ENCODE measurements at places on chromosomes 12 and 14.

DNA sequence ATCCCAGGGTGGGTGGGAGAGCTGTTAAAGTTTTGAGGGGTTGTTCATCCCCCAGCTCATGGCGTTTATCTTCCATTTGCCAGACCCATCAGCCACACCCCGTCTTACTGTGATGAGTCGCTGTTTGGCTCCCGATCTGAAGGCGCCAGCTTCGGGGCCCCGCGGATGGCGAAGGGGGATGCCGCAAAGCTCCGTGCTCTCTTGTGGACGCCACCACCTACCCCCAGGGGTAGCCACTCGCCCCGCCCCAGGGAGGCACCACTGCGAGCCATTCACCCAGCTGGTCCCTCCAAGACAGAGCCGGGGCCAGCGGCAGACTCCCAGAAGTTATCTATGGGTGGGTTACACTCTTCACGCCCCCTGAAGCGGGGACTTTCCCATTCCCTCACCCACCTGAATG, 5.7 kb downstream of the RITA1 start:
- DNase-seq: no peak

DNA sequence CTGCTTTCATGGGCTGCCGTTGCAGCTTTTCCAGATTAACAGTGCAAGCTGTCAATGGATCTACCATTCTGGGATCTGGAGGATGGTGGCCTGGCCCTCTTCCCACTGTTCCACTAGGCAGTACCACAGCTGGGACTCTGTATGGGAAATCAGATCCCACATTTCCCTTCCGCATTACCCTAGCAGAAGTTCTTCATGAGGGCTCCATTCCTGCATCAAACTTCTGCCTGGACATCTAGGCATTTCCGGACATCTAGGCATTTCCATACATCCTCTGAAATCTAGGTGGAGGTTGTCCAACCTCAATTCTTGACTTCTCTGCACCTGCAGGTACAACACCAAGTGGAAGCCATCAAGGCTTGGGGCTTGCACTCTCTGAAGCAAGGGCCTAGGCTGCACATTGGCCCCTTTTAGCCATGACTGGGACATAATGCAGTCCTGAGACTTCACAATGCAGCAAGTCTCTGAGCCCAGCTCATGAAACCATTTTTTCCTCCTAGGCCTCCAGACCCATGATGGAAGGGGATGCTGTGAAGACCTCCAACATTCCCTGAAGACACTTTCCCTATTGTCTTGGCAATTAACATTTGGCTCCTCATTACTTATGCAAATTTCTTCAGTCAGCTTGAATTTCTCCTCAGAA, 863.3 kb downstream of the C12orf50 start:
- no peak for DNase-seq

- DNase-seq: no peak
These were observed 326.1 kb downstream of the TMEM121 start for GRCh38 chr14:105852378-105853088.

DNA sequence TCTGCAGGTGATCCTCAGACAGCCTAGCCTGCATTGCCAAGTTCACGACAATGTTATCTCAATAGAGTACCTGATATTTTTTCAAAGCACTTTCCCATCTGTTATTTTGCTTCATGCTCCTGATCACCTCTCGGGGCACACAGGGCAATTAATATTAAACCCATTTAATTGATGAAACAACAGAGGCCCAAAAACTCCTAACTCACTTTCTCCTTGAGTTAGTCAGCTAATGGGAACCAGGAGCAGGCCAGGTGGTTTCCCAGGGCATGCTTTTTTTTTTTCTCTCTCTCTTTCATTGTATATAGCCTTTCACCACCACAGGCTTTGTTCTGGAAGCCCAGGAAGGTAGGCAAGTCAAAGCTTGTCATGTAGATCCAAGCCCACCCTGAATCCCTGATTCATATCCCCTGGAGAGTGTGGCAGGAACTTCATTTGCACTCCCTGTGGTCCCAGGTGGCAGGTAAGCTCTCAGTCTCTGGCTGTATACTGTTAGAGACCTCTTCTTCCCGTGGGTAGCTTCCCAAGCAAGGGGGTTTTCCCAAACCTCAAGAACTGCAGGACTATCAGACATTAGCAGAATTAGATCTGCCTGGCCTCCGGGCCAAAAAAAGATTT, 41.6 kb upstream of the MAP1LC3B2 start:
- no peak for DNase-seq

GRCh38 chr12:9118158-9118557, 2.4 kb upstream of the A2M start:
- no peak for DNase-seq

DNA sequence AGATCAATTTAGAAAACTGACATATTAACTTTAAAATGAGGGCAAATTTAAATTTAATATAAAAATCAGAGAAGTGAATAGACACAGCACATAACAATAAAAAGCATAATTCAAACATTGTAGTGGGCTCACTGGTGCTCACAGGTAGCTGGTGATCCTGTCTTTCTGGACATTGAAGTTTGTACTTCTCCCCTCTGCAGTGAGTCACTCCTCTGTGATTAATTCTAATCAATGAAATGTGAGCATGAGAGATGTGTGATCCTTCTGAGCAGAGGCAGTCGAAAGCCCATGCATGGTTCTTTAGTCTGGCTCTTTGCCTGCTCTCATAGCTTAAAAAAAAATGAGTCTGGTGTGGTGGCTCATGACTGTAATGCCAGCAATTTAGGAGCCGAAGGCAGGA, 59.0 kb upstream of the RERGL start:
- no peak for DNase-seq

- DNase-seq: no peak
These were observed 43.6 kb downstream of the ATL1 start for GRCh38 chr14:50603565-50603964.

- no peak for DNase-seq
These were observed 15.0 kb upstream of the CDKN3 start for GRCh38 chr14:54381821-54382220.

DNA sequence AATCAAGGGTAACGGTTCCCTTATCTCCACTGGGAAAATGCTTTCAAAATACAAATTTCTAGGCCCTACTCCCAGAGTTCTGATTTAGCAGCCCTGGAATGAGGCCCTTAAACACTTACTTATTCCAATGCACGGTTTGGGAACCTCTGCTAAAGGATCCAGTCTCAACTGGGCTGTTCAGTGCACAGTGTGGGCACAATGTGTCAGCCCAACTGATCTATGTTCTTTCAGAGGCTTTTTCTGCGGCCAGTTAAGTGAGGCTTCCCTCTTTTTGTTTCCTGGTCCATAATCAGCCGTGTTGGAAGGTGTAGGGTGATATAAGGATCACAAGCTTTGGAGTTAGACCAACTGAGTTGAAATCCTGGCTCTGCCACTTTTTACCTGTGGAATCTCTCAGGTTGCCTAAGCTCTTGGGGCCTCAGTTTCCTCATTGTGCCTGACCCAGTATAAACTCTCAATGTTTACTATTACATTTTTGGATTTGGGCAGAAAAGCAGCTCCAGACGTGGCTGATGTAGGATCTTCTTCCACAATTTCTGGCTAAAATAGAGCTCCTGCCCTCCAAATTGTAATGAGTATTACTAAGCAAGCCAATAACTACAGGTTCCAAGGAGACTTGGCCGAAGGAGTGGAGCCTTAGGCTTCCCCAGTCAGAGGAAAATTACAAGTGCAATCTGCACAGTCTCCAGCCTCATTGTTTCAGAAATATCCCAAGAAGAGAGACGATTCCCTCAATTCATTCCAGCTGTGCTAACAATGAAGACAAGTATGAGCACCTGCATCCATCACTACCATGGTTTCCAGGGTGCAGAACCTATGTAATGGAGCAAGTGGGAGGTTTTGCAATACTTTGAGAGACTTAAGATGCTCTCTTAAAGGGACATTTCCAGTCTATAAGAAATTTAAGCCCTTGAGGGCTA, 2.3 kb upstream of the ANGEL1 start:
- DNase-seq: no peak

GRCh38 chr14:22071006-22071405, 397.4 kb upstream of the OR4E1 start:
- DNase-seq: no peak

DNA sequence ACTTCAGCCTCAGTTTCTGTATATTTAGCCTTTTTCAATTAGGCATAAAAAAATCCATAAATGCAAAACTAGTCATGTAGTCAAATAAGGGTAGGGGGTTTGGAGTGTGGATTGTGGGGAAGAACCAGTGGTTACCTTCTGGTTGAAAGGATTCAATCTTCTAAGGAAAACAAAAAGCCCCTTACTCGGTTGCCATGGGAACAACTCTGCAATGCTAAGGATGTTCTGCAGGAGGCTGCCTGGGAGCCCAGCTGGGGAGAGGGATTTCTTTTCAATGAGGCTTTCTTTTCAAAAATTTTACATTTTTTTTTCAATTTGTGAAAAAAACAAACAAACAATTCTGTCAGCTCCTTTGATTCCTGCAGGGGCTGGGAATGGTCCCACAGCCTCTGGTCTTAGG, 67.2 kb downstream of the SLC8A3 start:
- DNase-seq: no peak

- no peak for DNase-seq
These were observed 5.5 kb upstream of the GALC start for GRCh38 chr14:87998482-87998881.

DNA sequence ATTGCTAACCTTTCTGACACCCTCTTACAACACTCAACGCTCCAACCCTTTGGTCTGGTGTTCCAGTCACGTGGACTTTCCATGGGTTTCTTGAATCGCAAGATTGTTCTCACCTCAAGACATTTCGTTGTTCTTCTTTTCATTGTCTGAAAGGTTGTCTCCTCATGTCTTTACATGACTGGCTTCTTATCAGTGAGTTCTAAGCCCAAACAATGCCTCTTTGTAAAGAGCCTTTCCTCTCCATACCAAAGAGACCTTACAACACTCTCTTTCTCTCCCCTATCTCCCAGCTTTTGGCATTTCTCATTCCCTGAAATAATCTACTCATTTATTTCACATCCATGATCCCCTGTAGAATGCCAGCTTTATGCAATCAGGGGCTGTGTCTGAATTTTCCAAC, 1144.8 kb downstream of the AACS start:
- no peak for DNase-seq

GRCh38 chr14:98227000-98227726, 1044.8 kb downstream of the BCL11B start:
- DNase-seq: no peak

DNA sequence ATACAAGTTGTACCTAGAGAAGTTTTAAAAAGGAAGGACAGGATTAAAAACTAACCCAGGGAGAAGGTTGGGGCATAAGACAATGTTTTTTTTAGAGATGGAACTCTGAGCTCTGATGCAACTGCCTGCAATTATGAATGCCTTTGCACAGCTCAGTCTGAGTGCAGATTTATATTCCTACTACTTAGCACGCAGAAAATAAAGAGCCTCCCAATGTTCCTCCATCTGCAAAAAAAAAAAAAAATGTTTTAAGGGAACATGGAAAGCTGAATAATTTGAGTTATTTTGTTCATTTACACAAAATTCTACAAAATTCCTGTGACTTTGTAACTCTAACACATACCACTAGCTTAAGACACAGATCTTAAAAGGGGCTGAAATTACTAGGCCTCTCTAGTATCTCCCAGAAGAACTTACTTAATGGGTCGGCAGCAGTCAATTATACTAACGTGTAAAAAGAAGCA, 15.7 kb downstream of the CLIP1 start:
- no peak for DNase-seq

GRCh38 chr14:95046711-95047681, 110.3 kb downstream of the DICER1 start:
- DNase-seq: no peak

DNA sequence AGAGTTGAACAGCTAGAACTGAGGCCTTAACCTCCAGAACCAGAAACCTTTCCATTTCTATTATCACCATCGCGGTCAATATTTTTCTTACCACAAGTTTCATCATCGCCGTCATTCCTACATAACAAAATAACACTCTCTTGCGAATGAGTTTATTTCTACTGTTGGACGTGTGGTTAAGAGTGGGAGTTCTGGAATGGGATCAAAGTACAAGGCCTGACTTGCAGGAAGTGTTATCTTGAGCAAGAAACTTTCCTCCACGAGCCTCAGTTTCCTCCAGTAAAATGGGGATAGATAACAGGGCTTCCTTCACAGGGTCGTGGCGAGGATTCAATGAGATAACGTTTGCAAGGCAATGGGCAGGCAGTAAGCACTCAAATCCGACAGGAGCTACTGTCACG, 652 bp downstream of the SART3 start:
- DNase-seq: no peak

DNA sequence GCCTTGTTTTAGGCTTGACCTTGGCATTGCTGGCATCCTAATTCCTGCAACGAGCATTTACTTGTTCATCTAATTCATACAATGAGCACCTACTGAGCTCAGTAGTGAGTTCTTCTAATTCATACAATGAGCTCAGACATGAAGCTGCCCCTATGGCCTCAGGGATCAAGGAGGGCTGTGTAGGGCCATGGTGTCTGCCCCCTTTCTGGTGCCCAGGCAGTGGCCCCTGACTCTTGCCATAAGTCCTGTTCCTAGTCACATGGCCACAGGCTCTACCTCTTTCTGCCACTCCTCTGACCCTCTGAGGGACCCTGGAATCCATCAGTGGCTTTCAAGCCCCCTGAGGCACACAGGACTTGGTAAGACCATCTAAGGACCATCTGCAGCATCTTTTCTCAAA, 148.8 kb downstream of the ZFP36L1 start:
- DNase-seq: no peak

DNA sequence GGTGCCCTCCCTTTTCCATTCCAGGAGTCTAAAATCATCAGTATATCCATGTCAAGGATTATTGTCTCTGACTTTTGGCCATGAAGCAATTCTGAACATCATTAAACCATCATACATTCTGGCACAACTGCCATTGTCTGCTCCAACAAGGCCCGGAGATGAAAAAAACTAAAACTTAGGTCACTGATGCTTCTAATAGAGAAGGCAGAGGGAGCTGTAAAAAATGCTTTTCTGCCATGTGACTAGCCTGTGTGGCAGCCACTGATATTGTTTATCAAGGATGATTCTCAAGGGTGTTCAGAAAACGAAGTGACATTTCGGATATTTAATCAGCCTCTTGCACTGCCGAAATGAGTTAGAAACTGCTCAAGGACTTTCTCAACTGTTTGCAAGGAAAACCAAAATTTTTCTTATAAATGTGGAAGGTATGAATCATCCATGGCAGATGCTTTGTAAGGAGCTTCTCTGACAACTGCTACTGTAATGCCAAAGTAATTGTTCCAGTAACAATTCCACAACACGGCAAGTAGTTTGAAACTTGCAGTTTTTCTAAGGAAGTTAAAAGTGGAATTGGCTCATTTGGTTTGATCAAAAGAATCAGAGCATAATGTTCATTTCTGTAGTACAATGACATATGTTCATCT, 1076.5 kb upstream of the FLRT2 start:
- DNase-seq: no peak

DNA sequence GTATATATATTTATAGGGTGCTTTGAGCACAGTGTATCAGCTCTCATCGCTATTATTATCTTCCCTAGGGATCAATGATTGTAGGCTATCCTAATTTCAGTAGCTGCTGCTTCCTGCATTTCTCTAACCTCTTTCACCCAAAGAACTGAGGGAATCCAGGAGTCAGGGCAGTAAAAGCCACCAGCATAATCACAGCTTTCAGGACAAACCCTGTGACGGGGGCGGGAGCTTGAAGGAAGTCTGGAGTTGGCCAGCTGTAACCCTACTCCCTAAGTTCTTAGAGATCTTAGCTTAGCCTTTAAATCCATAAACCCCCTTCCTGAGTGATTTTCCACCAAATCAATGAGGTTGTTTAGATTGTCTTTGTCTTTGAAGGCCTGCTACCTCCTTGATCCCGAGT, 33.7 kb downstream of the FLVCR2 start:
- DNase-seq: no peak

GRCh38 chr14:33532553-33532952, 418.3 kb downstream of the EGLN3 start:
- no peak for DNase-seq

GRCh38 chr12:122729583-122730214, 945 bp downstream of the HCAR1 start:
- DNase-seq: no peak

GRCh38 chr14:77375973-77376770, 722 bp downstream of the TMED8 start:
- DNase-seq: peak; percentile 12

All from stimulated activated CD4-positive, alpha-beta T cell treated with anti-CD3 and anti-CD28 coated beads, TNF-alpha, amount 100 ng/mL, for 1 hour (primary cell).